Activated CD8-positive, alpha-beta memory T cell treated with anti-CD3 and anti-CD28 coated beads, Interleukin-2, amount 10 ng/mL, durations not matched to agents 7 days and 5 days (primary cell): ENCODE measurements at places on chromosomes 5 and 9.

DNA sequence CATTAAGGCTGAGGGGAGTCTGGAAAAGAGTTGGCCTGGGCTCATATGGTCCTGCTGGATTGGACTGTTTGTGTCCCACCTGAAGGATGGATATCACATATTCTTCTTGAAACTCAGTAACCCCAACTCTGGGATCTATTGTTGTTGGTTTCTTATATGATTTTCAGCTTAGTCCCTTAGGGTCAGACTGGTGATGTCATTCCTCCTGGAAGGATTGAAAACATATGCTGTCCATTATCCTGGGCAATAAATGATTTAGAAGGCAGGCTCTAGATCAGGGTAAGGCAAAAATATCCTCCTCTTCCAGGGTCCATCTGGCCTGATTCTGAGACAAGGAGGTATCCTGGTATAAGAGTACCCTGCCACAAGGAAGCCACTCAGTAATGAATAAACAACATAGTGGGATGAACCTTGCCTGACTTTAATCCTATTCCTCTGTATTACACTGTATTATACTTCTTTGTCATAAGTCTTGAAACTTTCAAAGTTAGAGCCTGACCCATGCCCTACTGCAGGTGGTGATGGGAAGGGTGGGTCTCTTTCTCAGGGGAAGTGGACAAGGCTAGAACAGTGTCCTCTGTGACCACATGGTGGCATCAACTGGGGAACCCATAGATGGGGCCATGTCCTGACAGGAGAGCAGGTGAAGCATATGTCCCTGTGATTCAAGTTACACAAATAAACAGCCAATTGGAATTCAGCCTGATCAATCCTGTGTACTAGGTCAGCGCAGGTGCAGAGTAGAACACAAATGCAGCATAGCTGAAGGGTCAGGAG lies 454.4 kb upstream of the TRPC7 start:
- no peak for DNase-seq

GRCh38 chr5:41856644-41857491 lies 13.4 kb downstream of the OXCT1 start:
- DNase-seq = peak; percentile 70

GRCh38 chr5:179237770-179238627 lies 107.3 kb downstream of the ADAMTS2 start:
- DNase-seq = no peak

- no peak for DNase-seq
Measured at GRCh38 chr5:101675510-101676219, 620.4 kb downstream of the SLCO4C1 start.

GRCh38 chr5:73792687-73793320 lies 166.8 kb downstream of the ARHGEF28 start:
- peak; percentile 78 for DNase-seq

- DNase-seq = no peak
Measured at GRCh38 chr5:39198127-39198526, 21.2 kb downstream of the FYB1 start.

DNA sequence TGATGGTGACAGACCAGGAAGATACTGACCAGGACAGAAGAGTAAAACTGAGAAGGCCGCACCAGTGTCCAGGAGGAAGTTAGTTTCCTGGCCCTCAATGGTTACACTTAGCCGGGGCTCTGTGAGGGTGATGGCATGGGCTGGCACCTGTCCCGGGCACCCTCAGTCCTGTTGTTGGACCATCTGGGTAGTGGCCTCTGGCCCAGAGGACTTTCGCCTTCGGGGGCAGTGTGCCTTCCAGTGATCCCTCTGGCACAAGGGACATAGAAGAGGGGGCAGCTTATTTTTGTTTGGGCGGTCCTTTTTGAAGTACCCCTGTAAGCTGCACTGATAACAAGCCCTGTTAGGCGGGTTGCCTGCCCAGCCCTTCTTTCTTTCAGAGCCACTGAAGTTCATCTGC lies 1108.6 kb downstream of the TAF11L14 start:
- DNase-seq = no peak

DNA sequence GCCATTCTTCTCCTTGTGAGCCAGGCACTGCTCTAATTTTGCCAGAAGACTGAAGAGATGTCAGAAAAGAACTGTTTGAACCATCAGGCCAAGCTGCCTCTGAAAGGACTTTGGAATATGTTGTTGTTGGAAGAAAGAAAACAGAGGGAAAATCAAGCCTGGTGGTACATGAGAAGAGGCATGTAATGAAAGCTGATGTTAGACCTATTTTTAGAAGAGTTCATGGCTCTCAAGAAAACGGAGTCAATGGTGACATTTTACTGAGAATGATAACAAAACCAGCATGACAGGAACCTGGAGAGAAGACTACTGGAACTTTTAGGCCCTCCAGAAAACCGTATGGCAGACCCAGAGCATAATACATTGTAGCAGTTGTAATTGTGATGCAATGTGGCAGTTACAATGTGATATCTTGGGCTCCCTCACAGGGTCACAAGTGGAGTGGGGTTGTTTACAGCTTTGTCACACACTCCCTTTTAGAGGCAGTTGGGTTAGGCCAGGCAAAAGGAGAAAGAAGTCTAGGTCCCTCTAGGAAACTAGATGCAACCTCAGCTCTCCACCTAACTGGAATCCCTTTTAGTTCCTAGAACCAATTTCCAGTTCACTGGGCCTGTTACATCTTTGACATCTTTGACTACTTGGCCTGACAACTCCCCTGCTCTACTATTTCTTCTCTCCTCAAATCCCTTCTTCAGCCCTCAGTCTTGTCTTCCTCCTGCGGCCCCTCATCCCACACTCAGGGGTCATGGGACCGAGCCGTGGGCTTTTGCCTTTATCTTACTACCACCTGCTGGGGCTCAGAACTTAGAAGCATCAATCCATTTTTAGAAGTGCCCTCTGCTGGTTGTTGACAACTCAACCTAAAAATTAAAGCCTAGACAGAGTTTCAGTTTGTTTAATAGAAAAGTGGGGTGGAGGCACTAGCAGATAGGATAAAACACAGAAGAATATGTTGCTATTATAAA lies 61.2 kb upstream of the JAK2 start:
- no peak for DNase-seq

GRCh38 chr9:122370303-122370702 lies 521 bp upstream of the PTGS1 start:
- DNase-seq = no peak

DNA sequence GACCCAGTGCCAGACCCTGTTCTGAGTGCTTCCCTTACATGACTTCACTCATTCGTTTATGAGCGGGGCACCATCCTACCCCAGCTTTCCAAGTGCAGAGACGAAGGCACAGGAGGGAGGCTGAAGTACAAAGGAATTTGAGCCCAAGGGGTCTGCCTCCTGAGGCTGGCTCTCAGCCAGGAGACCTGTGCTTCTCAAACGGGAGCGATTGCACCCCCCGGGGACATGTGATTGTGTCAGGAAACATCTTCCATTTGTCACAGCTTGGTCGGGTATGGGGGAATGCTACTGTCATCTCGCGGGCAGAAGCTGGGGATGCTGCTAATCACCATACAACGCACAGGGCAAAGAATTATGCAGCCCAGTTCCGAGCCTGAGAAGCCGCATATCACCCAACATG lies 23.9 kb downstream of the ADCY2 start:
- no peak for DNase-seq

DNA sequence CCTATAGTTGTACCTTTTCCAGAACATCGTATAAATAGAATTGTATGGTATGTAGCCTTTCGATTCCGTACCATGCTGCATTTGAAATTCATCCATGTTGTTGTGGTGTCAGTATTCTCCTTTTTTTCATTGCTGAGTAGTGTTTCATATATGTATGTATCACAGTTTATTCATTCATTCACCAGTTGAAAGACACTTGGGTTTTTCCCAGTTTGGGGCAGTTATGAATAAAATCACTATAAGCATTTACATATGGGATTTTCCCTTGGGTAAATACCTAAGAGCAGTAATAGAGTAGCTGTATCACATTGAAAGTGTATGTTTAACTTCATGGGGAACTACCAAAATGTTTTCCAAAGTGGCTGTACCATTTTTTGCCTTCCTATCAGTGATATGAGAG lies 16.1 kb upstream of the FKTN start:
- no peak for DNase-seq

DNA sequence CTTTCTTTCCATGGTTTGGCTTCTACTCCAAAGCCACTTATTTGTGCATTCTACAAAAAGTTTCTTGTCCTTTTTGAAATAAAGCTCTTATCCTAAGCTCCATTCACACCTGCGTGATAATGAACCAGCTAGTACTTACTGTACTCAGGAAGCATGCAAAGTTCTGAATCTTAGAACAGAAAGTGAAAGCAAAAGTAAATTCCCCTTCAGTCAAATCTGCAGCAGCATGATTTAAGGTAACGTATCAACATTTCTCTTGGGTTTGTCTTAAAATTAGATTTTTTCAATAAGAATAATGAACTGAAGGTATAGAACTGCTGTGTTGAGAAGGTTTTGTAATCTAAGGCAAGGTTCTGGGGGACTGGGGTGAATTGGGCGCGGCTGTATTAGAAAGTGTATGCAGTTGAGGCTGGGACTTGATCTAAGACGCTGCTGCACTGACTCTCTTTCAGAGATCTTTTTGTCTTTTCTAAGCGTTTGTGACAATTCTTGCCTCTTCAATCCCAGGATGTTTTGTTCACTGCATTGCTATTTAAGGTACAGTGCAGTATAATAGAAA lies at the start of gene ERAP2:
ERAP2 (plus strand) TSS at position 209 of the 559 bp plus-strand sequence. CDS start 3,186 bp downstream, outside the sequence.
- DNase-seq = no peak

- no peak for DNase-seq
Measured at GRCh38 chr5:26388976-26389375, 649.4 kb downstream of the CDH9 start.

GRCh38 chr9:74528207-74528606 lies 31.1 kb downstream of the RORB start:
- no peak for DNase-seq

GRCh38 chr9:19985081-19985480 lies 196.2 kb upstream of the SLC24A2 start:
- DNase-seq = no peak

- no peak for DNase-seq
Measured at GRCh38 chr5:88049737-88050136, 218.9 kb downstream of the TMEM161B start.
